ENCODE measurements at places on chromosomes 7 and 10.

DNA sequence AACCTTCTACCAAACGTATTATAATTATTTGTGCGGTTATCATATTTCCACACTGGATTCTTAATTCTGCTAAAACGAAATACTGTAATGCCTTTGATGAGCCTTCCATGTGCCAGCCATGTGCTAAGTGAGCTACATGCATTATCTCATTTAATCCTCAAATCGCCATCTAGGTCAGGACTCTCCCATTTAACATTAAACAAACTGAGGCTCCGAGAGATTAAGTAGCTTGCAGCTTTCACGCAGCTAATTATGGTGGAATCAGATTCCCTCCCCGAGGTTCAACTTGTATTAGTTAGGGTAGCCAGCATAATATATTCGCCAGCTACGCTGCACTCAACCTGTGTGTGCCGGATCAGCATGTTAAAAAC is 798 bp upstream of the TSPAN33 start:
- no peak for DNase-seq

DNA sequence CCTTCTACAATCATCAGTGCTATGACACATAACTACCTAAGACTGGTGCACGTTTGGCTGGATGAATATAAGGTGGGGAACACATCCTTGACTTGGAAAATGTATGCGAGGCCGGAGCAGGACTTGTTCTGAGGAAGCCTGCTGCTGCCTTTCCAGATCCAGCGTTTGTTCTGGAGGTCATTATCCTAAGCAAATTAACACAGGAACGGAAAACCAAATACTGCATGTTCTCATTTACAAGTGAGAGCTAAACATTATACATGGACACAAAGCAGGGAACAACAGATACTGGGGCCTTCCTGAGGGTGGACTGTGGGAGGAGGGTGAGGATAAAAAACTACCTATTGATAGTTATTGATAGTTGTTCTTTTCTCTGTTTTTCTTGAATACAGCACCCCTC is 10.8 kb upstream of the GALNT11 start:
- no peak for DNase-seq

GRCh38 chr7:101823596-101823995 is 6.2 kb downstream of the CUX1 start:
- no peak for DNase-seq

GRCh38 chr7:30467271-30467670 is 11.3 kb downstream of the NOD1 start:
- no peak for DNase-seq

All from EL (cell line).